Stimulated activated CD4-positive, alpha-beta T cell treated with anti-CD3 and anti-CD28 coated beads, Interleukin-4, amount 100 ng/mL, for 1 hour (primary cell): ENCODE measurements at places on chromosomes 13 and 19.

GRCh38 chr13:76620036-76620435 lies 266.2 kb downstream of the KCTD12 start:
- no peak for DNase-seq

GRCh38 chr19:2070436-2070827 lies 19.4 kb upstream of the MKNK2 start:
- no peak for DNase-seq

DNA sequence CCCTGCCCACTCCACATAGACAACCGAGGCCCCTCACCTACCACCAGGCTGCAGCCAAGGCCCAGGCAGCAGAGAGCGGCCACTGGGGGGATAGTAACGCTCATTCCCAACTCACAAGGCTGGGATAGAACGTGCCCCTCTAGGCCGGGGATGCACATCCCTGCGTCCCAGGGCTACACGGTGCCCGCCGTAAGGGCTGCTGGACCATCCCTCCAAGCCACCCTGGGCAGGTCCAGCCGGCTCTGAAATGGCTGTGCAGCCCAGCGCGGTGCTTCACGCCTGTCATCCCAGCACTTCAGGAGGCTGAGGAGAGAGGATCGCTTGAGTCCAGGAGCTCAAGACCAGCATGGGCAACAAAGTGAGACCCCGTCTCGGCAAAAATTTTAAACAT lies 3.2 kb downstream of the REXO1 start:
- DNase-seq, result no peak

- DNase-seq, result no peak
These were observed 7.0 kb downstream of the GNA15 start for GRCh38 chr19:3142781-3143337.

DNA sequence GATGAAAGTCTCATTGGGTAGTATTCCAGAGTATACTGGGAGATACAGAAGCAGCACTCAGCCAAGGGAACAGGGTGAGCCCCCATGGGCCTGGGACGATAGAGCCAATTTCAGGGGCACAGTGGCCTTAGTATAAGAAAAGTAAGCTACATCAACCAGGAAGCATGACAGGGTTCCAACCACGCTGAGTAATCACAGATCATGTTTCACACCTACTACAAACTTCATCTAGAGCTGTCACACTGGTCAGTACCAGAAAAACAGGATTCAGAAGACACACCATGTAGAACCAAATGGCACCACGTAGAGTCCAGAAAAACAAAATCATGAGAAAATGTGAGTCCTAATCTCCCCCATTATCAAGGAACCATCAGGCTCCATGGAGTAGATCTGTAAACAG lies 1292.4 kb upstream of the MIR17HG start:
- DNase-seq, result no peak

- DNase-seq, result no peak
These were observed 1716.7 kb downstream of the SLITRK1 start for GRCh38 chr13:82165396-82166174.

- DNase-seq, result no peak
These were observed 102.0 kb downstream of the ZNF429 start for GRCh38 chr19:21607449-21607848.

DNA sequence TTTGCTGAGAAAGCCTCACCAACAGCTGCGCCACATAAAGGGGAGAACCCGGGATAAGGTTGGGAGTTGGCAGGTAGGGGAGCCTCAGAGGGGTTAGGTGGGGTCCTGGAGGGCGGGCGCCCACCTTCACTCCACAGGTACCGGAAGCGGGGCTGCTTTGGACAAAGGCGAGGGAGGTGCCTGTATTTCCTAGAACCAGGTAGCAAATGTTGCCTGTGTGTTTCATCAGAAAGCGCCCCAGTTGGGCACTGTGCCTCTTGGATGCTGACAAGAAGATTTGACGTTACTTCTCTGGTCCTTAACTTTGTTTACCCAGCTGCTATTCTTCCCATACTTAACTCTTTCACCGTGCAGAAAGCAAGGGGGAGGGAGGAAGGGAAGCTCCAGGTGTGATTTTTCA lies 278.9 kb downstream of the ZNF536 start:
- no peak for DNase-seq

DNA sequence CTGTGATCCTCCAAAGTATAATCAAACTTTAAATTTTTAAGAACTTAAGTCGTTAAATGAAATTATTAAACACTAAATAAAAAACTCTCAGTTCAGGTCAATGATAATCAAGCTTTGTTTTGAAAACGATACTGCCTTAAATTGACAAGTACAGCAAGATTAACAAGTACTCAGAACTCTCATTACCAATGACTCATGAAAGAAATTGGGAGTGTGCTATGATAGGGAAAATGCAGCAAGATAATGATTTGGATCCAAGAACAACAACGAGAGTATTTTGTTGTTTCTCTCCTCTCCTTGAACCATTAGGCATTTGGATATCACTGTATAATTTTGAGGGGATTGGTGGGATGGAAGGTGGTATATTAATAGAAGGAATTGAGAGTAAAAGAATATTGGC lies 10.2 kb downstream of the N4BP2L2 start:
- DNase-seq, result no peak

DNA sequence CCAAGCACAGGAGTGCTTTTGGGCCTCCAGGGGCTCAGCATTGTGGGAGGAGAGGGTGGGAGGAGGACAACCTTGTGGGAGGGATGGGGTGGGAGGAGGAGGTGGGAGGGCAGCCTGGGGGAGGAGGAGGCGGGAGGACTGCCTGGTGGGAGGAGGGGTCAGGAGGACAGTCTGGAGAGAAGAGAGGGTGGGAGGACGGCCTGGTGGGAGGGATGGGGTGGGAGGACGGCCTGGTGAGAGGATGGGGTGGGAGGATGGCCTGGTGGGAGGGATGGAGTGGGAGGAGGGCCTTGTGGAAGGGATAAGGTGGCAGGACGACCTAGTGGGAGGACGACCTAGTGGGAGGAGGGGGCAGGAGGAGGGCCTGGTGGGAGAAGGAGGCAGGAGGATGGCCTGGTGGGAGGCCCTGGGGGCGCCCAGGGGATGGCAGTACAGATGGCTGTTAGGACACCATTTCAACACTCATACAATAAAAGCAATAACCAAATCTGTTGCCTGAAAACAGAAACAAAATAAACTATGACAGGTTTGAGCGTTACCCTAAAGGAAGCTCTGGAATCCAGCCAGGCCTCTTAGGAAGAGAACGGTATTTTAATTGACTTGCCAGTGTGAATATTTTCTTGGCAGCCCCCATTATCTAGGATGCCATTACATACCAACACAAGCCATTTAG lies 63.7 kb downstream of the CRYL1 start:
- DNase-seq, result no peak

GRCh38 chr13:34555988-34556387 lies 386.1 kb upstream of the NBEA start:
- no peak for DNase-seq

DNA sequence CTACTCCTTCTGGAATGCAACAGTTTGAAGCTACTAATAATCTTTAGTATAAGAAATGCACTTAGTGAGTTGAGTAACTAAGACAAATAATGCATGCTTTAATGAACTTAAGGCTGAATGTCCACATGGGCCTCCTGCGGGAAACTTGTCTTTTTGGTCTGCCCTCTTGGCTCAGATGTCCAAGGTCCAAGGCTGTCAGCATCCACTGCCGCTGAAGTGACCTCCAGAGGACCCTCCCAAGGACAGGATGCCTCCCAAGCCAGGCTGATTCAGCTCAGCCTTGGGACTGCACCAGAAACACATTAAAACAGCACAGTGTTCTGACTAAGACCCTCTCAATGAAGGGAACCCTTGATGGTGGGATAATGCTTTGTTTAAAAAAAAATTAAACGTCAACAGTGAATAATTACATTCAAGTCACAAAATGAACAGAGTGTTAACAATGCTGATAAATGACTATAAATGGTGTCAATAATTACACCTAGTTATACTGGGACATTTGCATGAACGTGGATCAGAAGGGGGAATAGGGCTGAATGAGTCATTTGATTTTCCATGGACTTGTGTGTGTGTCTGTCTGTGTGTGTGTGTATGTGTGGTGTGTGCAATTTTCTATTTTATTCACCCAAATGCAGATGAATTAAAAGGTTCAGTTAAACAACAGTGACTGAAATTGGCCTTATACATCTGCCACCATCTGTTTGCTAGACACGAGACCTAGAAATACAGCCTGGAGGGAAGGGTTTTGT lies 150.5 kb downstream of the COL4A1 start:
- no peak for DNase-seq

- no peak for DNase-seq
These were observed 6.4 kb downstream of the GRTP1 start for GRCh38 chr13:113357529-113357928.
